Stimulated activated CD4-positive, alpha-beta T cell treated with anti-CD3 and anti-CD28 coated beads, Interleukin-15, amount 100 ng/mL, for 1 hour (primary cell): ENCODE measurements at places on chromosomes 7 and 10.

DNA sequence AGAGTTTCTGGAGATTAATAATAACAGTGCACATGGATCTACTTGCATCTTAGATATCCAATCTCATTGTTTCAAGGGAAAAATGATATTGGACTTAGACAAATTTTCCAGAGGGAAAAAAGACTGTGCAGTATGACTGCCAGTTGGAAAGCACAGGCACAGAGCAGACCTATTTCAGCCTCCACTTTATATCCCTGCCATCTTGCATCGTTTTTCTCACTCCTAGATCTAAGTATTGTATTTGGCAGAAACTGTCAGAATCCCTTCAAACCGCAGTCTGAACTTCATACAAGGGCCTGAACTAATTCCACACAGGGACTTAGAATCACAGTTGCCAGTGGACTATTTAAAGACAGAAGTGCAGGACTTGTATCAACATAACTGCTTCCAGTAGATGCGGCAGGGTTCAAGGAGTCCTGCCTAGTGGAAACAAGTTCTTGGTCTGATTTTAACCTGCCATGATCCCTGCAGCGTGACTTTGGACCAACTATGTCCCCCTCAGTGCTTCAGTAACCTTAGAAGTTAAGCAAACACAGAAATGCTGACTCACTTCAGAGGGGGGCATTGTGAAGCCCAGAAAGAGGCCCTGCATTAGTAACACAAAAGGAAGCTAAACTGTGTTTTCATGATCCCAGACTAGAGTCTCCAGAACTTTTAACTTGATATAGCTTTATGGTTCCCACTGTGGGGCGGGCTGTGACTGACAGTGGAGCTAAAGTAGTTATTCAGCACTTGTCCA lies 95.7 kb upstream of the PALS2 start:
- no peak for DNase-seq

- peak; percentile 8 for DNase-seq
These were observed 25.9 kb downstream of the SFXN4 start for GRCh38 chr10:119139464-119140067.

- no peak for DNase-seq
These were observed 6.9 kb upstream of the BPGM start for GRCh38 chr7:134639683-134640279.

DNA sequence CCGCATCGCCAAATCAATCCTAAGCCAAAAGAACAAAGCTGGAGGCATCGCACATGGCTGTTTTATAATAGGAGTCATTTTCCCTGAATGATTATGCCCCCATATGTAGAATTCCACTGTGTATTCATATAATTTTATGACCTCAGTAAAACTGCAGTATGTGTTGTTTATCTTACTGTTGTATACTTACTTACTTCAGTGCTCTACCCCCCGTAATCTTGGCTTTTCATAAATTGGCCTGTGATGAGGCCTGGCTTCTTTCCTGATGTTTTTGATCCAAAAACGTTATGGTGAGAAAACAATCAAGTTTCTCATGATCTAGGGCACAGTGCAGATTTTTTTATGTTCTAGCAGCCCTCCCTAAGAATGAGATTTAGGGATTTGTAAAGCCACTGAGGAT lies 306.4 kb upstream of the FZD1 start:
- no peak for DNase-seq

DNA sequence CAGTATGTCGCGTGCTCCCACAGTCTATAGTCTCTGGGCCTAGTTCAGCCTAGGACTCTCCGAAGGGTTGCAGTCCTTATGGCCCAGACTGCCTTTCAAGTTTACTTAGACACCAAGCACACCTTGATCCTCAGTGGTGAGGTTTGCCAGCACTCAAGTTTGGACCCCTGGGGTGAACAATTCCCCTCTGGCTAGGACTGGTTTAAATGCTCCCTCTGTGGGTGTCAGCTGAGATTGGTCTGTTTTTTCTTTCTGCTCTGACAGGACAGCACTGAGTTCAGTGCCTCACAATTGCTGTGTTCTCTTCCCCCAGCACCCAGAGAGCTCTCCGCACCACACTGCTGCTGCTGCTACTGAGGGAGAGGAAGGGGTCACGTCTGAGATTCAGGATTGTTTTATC lies 31.9 kb upstream of the AGR3 start:
- no peak for DNase-seq
